ENCODE measurements at places on chromosomes 13 and 19.
A peak's percentile ranks its signal among the peaks of the same experiment; 100 is the strongest.

GRCh38 chr19:50489461-50490011 is 12.9 kb upstream of the GARIN5A start:
- no peak for DNase-seq

GRCh38 chr19:12789904-12790619 is 1.2 kb upstream of the JUNB start:
- DNase-seq = peak; percentile 94

- no peak for DNase-seq
Measured at GRCh38 chr13:35629026-35629425, 152.5 kb upstream of the MAB21L1 start.

DNA sequence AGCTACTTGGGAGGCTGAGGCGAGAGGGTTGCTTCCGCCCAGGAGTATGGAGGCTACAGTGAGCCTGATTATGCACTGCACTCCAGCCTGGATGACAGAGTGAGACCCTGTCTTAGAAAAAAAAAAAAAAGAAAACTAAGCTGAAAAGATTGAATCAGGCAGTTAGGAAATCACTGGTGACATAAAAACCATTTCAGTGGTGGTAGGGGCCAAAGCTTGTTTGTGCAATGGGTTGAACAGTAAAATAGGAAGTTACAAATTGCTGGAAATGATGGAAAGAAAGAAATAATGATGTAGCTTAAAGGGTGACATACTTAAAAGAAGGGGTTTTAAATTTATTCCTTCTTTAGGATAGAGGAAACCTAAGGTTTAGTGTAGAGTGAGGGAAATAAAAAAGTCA is 4.8 kb upstream of the OXGR1 start:
- no peak for DNase-seq

DNA sequence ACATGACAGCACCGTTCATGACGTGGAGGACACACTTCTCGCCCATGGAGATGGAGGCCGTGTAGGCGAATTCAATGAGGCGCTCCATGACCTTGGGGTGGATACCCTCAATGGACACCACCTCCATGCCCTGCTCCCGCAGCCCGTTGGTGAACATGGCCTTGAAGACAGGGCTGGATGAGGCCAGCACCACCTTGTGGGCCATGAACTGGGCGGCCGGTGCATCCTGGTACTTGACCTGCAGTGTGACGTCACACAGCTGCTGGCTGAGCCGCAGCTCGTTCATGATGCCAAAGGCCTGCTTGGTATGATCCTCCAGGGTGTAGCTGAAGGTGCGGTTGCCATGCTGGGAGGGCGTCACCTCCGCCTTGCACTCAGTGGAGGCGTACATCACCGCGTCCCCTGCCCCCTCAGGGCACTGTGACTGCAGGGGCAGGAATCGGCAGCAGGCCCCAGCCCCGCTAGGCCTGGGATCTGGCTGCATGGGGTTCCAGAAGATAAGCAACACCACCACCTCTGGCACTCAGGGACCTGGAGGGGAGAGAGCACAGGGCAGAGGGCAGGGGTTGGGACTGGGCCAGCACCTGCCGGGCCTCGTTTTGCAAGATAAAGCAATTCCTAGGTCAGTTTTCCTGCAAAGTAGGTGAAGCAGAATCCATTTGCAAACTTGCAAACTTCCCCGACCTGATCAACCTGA is 3.5 kb downstream of the KEAP1 start:
- DNase-seq = no peak

Measured in A549 (cell line).